CD4-positive, alpha-beta T cell treated with Interferon gamma for 1 hour (primary cell): ENCODE measurements at places on chromosomes 1 and 21.

DNA sequence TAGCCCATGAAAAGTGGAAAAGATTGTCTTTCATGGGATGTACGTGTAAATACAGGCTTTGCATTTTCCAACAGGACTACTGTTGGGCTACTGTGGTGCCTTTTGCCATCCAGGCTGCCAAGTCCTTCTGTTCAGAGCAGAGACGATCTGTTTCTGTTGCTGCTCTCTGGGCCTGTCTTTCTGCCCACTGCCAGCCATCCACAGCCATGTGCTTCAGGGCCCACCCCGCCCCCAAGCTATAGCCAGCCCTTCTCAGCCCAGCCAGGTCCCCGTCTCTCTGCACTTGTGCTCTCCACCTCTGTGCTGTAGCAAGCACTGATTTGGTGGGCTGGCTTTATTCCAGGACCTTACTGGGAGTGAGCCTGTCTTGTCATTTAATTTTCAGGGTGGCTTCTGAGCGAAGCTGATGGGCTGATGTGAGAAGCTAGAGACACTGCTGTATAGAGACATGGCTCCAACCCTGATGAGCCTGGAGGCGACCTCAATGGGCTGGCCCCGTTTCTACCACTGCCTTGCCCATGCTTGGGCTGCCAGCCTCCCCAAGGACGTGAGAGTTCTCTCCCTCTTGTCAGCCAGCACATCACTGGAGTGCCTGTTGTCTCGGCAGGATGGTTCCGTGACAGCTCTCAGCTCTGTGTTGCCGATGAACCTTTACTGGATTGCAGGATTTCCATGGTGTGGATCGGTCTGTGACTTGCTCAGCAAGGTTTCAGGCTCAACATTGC lies 137.8 kb downstream of the PEX14 start:
- no peak for DNase-seq

DNA sequence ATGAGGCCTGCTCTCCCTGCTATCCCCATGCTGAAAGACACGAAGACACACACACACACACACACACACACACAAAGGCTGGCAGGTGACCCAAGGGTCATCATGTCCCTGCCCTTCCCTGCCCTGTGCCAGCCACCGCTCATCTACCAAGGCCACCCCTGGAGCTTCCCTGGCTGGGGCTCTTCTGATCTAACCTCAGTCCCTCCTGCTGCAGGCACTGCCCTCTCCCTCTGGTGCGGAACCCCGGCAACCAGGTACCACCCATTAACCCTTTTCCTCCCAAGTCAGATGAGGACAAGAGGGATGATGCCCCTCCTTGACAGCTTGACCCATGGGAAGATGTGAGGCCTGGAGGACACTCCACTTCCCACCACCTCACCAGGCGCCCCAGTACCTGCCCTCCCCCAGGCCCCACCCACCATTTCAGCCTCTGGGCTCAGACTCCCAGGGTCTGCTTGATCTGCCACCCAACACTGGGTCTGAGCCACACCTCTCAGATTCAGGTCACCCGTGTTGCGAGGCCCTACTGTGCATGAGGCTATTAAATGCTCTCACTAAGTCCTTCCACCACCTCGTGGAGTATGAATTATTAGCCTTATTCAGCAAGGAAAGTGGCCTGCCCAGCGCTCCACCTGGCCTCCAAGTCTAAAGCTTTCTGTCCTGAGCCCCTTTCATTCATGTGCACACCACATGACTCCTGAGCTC lies 2.5 kb downstream of the SDC3 start:
- DNase-seq = no peak

- peak; percentile 48 for DNase-seq
These were observed 498.1 kb downstream of the LMO4 start for GRCh38 chr1:87826681-87827251.

DNA sequence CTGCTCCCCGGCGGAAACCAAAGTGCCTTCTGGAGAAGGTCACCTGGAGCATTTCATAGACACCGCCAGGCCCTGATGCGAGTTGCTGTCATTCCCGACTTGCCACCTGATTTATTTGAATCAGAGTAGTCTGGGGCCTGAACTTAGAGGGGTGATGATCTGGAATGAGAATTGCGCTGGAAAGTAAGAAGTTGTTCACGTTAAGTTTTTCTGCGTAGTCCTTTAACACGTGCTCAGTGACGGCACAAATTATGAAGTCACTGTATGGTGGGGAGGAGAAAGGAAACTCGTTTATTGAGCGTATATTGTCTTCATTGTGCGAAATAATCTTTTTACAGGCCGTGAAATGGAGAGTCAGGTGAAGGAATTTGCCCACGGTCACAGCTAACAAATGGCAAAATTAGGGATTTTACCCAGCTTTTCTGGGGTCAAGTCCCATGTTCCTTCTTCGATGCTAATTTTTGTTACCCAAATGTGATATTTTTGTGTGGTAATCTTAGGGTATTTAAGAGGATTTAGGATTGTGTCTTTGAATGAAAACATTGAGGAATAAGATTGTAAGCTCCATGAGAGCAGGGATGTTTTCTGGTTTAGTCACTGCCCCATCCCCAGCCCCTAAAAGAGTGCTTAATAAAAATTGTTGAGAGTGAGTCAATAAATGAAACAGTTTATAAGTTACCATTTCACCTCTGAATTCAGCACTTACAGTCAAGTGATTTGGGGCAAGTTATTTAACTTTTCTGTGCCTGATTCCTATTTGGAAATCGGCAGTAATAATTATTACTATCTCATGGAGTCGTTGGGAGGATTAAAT lies 46.4 kb upstream of the NBL1 start:
- peak; percentile 73 for DNase-seq

- no peak for DNase-seq
These were observed 2.5 kb downstream of the CGN start for GRCh38 chr1:151513626-151514121.

GRCh38 chr1:235917267-235917811 lies 50.6 kb upstream of the LYST start:
- peak; percentile 65 for DNase-seq

- DNase-seq = no peak
These were observed 844 bp downstream of the ADAMTS5 start for GRCh38 chr21:26965907-26966581.

DNA sequence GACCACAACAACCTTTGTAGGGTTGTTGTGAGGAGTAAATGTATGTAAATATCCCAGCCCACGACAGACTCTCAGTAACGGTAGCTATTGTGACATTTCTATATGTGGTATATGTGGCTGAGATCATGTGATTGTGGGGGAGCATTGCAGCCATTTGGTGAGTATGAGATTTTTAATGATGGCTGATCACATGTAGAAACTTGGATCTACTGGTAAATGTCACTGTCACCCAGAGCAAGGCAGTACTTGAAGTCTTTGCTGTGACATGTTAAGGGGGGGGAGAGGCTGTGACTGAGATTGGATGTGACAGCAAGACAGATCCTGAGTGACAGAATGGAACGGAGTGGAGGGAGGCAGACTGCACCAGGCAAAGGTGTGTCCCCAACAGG lies 23.9 kb upstream of the MEF2D start:
- DNase-seq = no peak

DNA sequence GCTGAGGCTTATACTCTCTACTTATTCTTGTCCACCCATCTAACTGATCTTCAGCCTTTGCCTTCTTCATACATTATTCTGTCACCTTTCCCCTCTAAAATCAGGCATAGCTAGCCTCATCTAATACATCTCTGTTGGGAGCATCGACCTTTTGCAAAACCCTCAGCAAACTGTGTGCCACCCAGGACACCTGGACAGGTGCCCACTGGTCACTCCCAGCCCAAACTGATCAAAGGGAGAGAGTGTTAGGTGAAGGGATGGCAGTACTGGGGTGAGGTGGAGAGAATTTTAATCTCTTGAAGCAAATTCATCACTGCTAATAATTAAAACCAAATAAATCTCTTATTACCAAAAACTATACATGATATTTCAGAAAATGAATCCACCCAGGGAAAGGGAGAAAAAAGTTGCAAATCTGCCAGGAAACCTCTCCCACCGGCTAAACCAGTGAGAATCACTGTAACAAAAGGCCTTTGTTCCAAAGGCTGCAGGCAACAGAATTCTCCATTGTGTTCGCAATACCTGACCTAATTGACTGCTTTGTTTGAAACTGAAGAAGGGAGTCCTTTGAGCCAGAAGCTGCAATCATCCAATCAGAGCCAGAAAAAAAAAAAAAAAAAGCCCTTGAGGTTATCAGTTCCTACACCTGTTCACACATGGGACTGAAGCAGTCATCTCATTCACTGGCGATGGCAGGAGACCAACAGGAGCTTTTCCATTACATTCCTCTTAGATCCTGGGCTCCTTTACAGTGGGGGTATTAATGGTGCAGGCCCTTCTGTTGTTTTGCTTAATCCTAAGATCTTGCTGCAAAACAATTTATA lies 172.6 kb downstream of the APP start:
- DNase-seq = no peak

- DNase-seq = no peak
These were observed 80.8 kb upstream of the HNRNPU start for GRCh38 chr1:244945109-244945671.

GRCh38 chr1:21021311-21021710 lies 155.4 kb downstream of the EIF4G3 start:
- DNase-seq = no peak

DNA sequence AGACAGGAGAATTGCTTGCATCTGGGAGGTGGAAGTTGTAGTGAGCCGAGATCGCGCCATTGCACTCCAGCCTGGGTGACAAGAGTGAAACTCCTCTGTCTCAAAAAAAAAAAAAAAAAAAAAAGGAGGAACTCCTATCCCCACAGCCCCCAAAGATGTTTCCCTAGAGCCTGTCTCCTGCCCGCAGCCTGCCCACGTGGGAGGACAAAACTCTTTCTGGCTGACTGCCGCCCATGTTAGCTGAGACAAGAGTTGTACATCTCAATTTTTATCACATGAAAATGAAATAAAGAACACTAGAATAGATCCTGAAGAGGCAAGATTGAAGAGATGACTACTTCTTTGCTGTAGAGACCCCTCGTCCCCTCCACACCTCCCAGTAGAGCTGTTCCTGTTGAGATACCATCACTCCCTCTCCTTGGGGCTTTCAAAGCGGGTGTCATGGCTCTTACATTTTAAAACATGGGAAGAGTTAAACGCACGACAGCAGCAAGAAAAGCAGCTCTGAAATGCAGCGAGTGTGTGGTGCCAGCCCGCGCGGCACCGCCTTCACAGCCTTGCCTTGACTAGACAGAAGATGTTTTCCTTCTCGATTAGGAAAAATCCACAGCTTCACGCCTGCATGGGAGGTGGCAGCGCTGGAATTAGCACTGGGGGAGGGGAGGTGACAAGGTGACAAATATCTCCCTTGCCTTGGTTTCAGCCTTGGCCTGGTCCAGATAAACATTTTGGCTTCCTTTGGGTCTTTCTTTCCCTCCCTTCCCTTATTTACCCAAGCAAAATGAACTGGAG lies 253.4 kb upstream of the CSF3R start:
- no peak for DNase-seq
